Stimulated activated CD4-positive, alpha-beta T cell treated with anti-CD3 and anti-CD28 coated beads, Interleukin-12 subunit alpha, Interleukin-12 subunit beta, amount 100 ng/mL, for 24 hours (primary cell): ENCODE measurements at places on chromosomes 7 and 10.

- no peak for DNase-seq
These were observed 28.6 kb upstream of the CADPS2 start for GRCh38 chr7:122914812-122915211.

- no peak for DNase-seq
These were observed 12.9 kb upstream of the ABCA13 start for GRCh38 chr7:48158404-48158803.

- no peak for DNase-seq
These were observed 189.5 kb downstream of the JAZF1 start for GRCh38 chr7:27991006-27991528.

DNA sequence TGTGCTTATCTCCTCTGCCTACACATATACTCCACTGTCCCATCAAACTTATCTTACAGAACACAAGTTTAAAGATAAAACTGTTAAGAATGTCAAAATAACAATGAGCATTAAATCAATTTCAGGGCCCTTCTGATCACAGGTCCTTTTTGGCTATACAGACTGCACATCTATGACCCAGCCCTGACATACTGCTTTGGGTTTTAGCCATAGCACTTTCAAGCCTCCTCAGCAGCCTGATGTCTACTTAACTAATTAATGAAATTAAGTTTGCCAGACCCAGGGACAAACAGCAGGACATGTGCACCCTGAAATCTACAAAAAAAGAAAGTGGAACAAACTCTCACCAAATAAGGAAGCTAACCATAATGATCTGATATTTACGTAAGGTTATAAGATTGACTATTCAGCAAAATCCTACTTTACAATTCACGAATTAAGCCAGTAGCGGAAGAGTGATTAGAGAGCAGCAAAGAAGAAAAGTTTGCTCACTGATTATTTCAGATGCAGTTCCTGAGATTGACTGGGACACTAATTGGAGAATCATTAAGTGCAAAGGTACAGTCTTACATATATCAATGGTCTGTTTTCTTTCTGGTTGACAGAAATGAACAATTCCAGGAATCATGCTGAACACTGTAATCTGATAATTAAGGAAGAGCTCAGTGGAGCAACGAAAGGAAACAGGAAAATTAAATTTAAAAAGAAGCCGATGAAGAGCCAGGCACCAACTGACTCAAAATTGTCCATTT lies 669.3 kb upstream of the LRRN3 start:
- DNase-seq: no peak

- no peak for DNase-seq
These were observed 150.6 kb upstream of the TMEM72 start for GRCh38 chr10:44760513-44760912.

DNA sequence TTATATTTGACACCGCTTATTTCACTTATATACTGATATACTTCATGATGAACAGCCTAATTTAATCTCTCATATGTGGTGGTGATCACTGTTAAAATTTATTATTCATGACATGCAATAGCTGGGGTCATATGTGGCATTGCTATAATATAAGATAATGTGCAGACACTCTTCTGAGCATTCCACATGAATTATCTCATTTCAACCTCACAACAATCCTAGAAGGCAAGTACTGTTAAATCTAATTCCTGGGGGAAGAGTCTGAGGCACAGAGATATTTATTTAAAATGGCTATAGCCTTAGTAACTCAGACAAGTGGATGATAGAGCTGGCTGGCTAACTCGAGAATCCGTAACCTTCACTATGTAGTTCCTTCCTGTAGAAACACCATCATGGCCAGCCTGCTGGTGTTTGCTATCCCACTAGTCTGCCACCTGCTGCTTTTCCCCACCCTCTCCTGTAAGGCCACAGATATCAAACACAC lies 46.6 kb upstream of the A1CF start:
- no peak for DNase-seq

DNA sequence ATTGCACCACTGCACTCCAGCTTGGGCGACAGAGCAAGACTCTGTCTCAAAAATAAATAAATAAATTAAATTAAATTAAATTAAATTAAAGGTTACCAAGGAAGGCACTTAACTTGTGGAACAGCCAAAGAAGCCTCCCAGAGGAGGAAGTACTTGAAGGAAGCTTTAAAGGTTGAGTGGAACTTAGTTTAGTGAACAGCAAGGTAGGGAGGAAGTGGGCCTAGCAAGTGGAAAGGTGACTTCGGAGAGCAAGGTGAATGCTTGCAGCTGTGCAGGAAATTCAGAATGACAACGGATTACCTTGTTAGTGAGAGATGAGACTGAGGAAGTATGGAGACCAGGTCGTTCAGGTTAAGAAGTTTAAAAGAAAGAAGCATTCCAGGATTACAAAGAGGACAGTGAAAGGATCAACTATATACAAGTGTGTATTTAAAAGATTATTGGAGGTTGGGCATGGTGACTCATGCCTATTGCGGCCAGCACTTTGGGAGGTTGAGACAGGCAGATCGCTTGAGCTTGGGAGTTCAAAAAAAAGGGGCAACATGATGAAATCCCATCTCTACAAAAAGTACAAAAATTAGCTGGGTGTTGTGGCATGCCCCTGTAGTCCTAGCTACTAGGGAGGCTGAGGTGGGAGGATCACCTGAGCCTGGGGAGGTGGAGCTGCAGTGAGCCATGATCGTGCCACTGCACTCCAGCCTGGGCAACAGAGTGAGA lies 12.8 kb upstream of the RPEL1 start:
- DNase-seq: no peak

DNA sequence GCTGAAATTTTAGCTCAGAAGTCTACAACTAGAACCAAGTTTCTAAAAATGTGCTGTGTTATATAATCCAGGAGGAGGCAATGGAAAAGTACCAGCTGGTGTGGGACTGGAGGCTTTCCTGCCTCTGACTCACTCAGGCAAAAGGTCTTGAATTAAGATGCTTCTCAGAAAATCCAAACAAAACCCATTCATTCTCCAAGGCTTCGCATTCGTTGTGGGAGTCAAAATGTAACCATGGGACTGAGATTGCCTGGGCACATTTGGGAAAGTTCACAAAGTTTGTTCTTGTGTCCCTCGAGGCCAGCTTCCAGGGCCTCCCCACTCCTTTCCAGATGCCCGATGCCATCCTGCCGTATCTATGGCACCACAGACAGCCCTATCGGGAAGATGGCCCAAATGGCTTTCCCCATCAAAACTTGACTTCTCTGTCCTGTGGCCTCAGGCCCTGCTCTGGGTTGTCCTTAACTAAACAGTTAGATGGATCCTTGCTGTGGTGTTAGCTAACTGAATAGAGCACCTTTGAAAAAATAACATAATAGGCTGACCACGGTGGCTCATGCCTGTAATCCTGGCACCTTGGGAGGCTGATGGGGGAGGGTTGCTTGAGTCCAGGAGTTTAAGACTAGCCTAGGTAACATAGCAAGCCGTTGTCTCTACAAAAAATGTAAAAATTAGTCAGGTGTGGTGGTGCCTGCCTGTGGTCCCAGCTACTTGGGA lies 180.5 kb downstream of the PFKFB3 start:
- DNase-seq: no peak

DNA sequence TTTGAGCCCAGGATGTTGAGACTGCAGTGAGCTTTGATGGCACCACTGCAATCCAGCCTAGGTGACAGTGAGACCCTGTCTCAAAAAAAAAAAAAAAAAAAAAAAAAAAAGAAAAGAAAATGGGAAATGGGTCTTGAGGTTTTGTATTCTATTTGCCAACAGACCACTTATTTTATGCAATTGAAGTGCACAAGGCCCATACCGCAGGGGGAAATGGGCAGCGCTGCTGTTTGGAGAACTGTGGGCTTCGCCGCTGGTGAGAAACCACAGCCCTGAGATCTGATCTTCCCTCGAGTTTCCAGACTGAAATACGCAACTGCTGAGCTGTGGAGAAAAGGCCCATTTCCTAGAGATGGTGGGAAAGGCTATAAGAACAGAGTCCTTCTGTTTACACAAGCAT lies 512.0 kb downstream of the TCERG1L start:
- DNase-seq: no peak

- DNase-seq: no peak
These were observed 104.2 kb upstream of the ACBD5 start for GRCh38 chr10:27344568-27345454.

GRCh38 chr10:86152354-86152753 lies 214.2 kb downstream of the GRID1 start:
- no peak for DNase-seq

GRCh38 chr10:70964245-70964644 lies 75.9 kb upstream of the PCBD1 start:
- DNase-seq: no peak

DNA sequence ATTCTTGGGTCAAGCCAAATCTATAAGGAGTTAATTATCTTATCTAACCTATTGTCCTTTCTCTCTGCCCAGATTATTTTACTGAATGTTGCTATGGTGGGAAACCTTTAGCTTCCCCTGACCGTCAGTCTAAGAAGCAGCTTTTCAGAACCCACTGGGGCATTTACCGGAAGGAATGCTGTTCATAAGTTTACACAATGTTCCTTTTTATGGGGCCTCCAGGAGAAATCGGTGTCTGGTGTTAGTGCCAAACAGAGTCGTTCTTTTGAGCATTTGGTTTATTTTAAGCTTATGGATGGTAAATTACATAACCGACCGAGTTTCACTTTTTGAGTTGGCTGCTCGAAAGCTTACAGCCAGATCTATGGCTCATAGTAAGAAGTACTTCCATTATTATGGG lies 111.9 kb downstream of the CACNB2 start:
- no peak for DNase-seq

DNA sequence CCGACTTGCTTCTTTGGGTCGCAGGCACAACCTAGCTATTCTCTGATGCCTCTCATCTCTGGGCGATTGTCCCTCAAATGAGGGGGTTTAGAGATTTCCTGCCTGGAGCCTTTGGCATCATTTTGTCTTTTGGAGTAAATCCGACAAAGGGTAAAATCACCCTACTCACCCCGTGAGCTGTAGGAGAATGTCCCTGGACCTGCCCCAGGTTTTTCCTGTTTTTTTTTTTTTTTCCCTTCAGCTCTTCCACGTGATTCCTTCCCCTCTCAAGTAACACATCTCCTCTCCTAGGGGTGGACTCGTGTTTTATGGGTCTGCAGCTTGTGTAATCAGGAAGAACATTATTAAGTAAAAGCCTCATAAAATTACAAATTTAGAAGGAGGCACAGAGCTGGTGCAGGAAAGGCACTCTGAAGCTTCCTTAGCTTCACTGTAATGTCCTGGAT lies 128.4 kb upstream of the ZNF746 start:
- DNase-seq: no peak

GRCh38 chr7:28409716-28410627 lies 2.3 kb upstream of the CREB5 start:
- DNase-seq: no peak

DNA sequence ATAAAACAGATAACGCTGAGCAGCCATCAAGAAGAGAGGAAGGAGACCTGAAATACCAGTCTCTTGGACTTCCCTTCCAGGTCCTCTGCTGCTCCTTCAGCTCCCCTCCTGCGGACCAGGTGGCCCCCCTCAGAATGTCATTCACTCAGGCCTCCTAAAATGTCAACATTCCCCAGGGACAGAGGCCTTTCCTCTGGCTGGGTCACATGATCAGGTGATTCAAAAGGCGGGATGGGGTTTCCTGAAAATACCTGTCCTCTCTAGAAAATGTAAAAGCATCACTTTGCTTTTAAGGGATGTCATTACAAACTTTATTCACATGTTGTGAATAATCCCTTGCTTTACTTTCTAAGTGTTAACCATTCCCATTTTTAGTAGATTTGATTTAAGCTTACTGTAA lies 311.1 kb downstream of the INHBA start:
- DNase-seq: no peak

- no peak for DNase-seq
These were observed 233.6 kb downstream of the SEMA3D start for GRCh38 chr7:84953234-84953633.

DNA sequence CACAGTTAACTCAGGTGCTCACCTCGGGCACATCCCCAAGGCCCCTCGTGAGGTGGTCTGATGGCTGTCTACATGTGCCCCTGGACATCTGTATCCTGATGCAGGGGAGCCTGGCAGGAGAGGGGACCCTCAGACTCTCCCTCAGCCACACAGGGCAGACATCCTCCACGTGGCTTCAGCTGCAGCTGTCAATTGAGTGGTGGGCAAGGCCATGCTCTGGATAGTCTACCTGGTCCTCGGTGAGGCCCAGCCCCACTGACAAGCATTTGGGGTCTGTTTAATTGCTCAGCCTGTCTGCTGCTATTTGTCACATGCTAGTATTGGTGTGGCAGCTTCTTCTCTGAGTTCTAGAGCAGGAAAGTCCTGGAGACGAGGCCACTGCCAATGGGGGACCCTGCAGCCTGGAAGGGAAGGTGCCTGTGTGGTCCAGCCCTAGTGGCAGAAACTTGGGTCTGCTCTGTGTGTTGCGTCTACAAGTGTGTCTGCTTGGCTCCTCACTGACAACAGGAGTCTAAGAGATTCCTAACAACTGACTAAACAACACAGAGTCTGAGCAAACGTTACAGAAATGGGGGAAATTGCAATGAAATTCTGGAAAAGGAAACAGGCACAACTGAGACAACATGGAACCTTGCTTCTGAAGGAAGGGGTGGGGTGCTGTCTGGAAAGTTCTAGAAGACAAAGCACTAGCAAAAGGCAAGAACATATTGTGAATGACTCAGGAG lies 59.3 kb upstream of the IGFBP3 start:
- no peak for DNase-seq

GRCh38 chr7:2159176-2159520 lies 73.6 kb downstream of the MAD1L1 start:
- no peak for DNase-seq

DNA sequence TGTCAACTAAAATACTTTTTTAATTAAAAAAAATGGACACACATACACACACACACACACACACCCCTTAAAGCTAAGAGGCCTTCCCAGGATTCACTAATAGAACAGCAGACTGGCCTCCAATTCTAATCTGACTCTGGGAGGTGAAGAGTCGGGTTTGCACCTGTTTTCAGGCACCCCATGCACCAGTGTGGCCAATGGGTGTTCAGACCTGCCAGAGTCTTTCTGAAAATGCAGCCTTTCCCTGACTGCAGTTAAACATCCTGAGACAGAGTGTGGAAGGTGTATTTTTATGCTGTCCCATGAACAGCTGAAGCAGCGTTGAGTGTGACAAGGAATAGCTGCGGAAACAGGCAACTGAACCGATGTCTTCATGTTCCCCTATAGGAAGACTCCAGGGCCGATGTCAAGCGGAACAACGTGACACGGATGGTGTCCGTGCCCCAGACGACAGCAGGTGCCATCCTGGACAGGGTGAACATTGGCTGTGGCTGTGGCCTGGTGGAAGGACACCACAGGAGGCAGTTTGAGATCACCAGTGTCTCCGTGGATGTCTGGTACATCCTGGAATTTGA lies 74.6 kb upstream of the LYZL2 start:
- no peak for DNase-seq

GRCh38 chr7:66776800-66777442 lies 36.4 kb downstream of the RABGEF1 start:
- DNase-seq: no peak
